ENCODE measurements at places on chromosomes 1 and 21. TPM values are rescaled to one million over a fixed set of nuclear protein-coding genes. Genes with fewer than 3 reads are reported as not detected.

Gene MYOC
- total RNA-seq = not detected

Gene CD52
- 1,591 TPM for total RNA-seq

Gene MSH4
- 0.20 TPM for total RNA-seq

Gene DDR2
- 0.15 TPM for total RNA-seq

Gene PTPN7
- total RNA-seq = 228 TPM

Gene MT1HL1
- not detected for total RNA-seq

Gene TRABD2B
- total RNA-seq = not detected

Gene S100A14
- total RNA-seq = not detected

Gene HAPLN2
- not detected for total RNA-seq

Gene BATF3
- 56.5 TPM for total RNA-seq

Gene GPA33
- 0.71 TPM for total RNA-seq

Gene TEX38
- not detected for total RNA-seq

Gene EFNA3
- 3.9 TPM for total RNA-seq

Gene FCGR3A
- total RNA-seq = 0.53 TPM

Gene TSSK3
- total RNA-seq = 0.70 TPM

Gene C1orf56
- 1.7 TPM for total RNA-seq

Gene OR2L3
- total RNA-seq = not detected

Gene GBP1
- total RNA-seq = 141 TPM

Gene CSF1
- 89.4 TPM for total RNA-seq

Gene GPR25
- total RNA-seq = not detected

Gene CD1D
- not detected for total RNA-seq

Gene NPR1
- total RNA-seq = not detected

Gene FCRLA
- total RNA-seq = not detected

Gene FYB2
- total RNA-seq = not detected

Gene BCL2L15
- total RNA-seq = 1.6 TPM

Gene CELA3B
- not detected for total RNA-seq

Gene ATP1A2
- total RNA-seq = not detected

Gene TSPEAR
- total RNA-seq = not detected

Gene CELA3A
- total RNA-seq = not detected

Gene NBPF1
- total RNA-seq = 1.7 TPM

Gene TFF2
- total RNA-seq = not detected

Gene ABCA4
- not detected for total RNA-seq

Gene TSACC
- 0.65 TPM for total RNA-seq

Gene SPRR2B
- total RNA-seq = not detected

Gene UBQLN4
- total RNA-seq = 27.0 TPM

Gene HRNR
- not detected for total RNA-seq

Gene EDARADD
- total RNA-seq = 5.4 TPM

Gene PRAMEF7
- total RNA-seq = not detected

Gene APCS
- not detected for total RNA-seq

Gene B3GALT5
- total RNA-seq = not detected

Gene HSD11B1
- total RNA-seq = 8.7 TPM

Gene LCE2B
- total RNA-seq = not detected

Gene SPRR2E
- not detected for total RNA-seq

Gene FLG2
- not detected for total RNA-seq

Gene VCAM1
- not detected for total RNA-seq

Gene RGS1
- 67.3 TPM for total RNA-seq

Gene GSTM5
- not detected for total RNA-seq

Gene CRNN
- total RNA-seq = not detected

Gene ADAMTS4
- 0.83 TPM for total RNA-seq
